ENCODE measurements at places on chromosomes 5 and 9.

- no peak for DNase-seq
These were observed 250.8 kb downstream of the ZSWIM6 start for GRCh38 chr5:61582887-61583286.

DNA sequence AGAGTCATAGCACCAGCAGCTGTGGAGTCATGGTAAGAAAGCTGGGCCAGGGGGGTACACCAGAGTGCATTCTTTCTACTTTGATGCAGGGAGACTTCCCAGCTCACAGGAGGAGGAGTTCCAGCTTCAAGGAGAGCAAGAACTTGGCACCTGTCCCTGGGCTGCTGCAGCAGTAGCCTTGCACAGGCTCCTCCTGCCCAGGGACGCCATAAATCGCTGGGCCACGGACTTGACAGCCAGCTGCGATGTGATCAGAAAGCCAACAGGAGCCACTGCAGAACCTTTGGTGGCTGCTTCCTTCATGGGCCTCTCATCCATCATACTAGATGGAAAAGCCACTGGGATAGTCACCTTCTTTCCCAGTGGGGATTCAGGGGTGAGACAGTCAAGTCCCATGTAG lies 234.7 kb downstream of the NMUR2 start:
- no peak for DNase-seq

DNA sequence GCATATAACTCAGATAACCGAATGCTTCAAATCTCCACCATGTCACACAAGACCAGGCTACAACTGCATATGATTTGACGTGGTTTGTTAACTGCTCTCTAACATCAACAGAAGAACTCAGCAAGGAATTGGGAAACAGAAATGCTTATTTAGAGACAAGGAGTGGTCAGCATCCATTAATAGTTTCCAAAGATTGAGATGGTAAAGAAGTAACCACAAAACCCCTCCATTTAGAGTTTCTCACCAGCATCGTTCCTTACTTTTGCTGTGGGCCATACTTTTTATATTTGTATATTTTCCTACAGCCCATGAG lies 25.2 kb downstream of the DPYSL3 start:
- DNase-seq = no peak

- no peak for DNase-seq
These were observed 128.7 kb downstream of the CEP120 start for GRCh38 chr5:123294544-123294943.

GRCh38 chr9:96008502-96009222 lies 133.2 kb downstream of the ERCC6L2 start:
- DNase-seq = no peak

DNA sequence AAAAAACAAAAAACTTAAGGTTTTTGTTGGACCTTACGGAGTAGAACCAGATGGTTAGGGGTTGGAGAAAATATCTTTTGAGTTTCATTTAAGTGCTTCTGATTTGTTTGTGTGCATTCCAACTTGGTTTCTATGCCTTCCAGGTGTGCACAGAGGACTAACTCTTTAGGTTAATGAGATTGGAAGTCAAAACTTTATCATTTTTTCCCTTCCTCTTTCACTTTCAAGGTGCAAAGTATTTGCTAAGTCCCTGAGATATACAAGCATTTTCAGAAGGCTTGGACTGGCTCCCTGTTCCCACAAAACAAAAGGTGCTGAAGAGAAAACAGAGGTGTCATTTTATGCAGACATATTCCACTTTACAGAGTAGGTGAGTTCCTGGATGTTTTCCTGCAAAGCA lies 30.3 kb upstream of the CER1 start:
- DNase-seq = no peak

DNA sequence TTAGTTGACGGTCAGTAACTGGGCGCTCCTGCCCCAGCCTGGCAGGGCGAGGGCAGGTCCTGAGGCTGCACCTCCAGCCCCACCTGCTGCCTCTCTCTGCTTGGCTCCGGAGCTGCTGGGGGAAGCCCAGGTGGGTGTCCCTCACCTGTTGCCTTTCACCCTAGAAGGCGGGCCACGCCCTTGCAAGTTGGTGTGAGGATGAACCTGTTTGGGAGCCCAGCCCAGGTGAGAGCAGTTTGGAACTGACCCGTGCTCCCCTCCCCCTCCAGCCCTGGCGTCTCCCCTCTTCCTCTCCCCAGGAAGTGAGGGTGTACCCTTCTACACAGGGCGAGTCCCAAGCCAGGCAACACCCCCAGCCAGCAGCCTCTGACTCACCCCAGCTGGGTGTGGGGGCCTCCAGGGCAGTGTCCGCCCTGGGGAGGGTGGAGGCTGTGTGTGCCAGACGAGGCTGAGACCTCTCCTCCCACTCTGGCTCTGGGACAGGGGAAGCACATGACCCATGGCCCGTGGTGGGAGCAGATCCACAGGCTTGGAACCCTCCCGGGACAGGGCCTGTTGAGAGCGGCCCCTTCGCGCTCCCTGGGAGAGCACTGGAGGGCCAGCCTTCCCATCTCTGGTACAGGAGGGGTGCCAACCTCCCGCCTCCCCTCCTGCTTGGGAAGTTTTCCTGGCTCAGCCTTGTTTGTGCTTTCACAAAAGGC lies 10.4 kb downstream of the LRRC8A start:
- peak; percentile 17 for DNase-seq

DNA sequence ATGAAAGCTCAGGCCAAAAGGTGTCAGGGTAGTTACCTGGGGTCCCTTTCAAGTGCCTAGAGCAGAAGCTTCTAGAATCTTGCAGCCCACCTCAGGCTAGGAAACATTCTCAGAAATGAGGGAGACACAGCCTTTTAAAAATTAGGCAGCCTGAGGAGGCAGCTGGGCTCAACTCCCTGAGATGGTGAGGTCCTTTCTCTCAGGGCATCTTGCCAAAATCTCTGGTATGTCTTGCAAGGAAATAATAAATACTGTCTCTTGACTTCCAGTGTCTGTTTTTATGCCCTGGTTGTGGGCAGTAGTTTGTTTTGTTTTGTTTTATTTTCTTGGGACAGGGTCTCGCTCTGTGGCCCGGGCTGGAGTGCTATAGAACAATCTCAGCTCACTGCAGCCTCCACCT lies 100.9 kb upstream of the APC start:
- DNase-seq = no peak

DNA sequence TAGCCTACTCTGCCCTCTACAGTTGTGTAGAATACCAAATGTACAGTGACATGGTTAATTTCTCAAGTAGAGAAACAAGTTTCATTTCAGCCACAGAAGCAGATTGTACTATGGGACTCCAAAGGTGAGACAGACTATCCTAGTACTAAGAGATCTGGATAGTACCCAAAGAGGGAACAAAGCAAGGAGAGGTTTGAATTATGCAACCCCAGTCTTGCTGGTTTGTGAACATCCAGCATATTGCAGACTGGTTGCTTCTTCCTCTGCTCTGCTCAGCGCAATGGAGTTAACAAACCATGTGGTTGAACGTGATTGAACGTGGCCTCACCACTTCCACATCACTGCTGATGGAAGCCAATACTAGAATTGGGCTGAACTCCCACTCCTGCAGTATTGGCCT lies 43.3 kb upstream of the ALDOB start:
- no peak for DNase-seq

GRCh38 chr5:173198049-173198448 lies 37.0 kb downstream of the NKX2-5 start:
- no peak for DNase-seq

DNA sequence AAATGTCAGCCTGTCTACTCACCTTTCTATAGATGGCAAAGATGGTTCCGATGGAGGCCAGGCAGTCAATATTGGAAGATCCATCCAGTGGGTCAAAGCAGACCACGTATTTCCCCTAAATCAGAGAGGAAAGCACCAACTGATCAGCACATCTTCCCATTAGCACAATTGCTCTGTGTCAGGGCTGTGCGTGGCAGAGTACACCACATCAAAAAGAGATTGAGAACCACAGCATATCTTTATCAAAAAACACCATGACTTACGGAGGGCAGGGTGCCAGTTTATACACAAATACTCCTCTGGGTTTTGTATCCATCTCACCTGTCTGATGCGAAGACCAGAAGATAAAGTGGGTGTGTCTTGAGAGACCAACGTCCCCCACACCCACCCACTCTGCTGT lies 9.1 kb downstream of the FBP2 start:
- DNase-seq = no peak

GRCh38 chr5:143119291-143119769 lies 284.2 kb downstream of the NR3C1 start:
- no peak for DNase-seq

- DNase-seq = no peak
These were observed 83.3 kb upstream of the NEK6 start for GRCh38 chr9:124174433-124174832.

DNA sequence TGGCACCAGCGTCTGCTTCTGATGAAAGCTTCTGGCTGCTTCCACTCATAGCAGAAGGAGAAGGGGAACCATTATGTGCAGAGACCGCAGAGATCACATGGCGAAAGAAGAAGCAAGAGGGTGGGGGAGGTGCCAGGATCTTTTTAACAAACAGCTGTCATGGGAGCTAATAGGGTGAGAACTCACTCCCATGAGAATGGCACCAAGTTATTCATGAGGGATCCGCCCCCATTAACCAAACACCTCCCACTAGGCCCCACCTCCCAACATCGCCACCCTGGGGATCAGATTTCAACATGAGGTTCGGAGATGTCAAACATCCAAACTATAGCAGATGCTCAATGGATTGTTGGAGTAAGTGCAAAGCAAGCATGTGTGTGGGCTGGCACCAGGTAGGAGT lies 125.8 kb upstream of the SLIT3 start:
- no peak for DNase-seq

- no peak for DNase-seq
These were observed 12.7 kb downstream of the RECK start for GRCh38 chr9:36049408-36049807.

DNA sequence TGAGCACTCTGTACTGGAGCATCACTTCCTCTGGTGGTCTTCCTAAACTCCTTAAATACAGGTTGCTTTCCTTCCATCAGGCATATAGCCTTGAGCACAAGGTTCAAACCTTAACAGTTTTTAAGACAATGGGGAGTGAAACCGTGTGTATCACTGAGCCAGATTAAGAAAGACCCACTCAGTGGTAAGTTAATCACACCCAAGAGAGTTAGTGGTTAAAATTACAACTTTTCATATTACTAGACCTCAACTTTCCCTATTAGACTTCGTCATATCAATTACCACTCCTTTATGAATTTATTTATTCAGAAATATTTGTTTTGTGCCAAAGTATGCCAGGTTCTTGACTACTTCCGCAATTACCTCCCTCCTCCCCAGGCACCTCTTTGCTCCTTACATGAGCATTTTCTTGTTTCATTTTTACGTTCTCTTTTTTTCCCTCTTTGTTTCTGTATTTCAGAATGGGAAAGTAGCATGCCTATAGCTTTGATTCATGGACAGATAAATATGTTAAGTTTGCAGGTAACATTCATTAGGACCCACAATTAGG lies 351.0 kb downstream of the KIAA0825 start:
- DNase-seq = no peak

DNA sequence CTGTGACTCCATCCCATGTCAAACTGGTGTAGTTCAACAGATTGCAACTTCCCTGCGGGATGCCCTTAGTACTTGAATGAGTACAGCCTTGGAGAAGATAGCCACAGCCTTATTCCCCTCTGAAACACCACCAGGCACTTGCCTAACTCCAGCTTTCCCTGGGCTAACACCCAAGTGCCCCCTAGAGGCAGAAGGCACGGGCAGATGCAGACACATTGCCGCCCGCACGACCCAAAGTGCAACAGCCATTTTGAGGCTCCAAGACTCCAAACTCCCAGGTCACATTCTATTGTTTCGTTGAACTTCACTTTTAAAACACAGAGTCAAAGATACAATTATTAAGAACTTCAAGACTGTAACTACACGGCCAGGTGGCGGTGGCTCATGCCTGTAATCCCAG lies 163.6 kb upstream of the CDH6 start:
- DNase-seq = no peak

DNA sequence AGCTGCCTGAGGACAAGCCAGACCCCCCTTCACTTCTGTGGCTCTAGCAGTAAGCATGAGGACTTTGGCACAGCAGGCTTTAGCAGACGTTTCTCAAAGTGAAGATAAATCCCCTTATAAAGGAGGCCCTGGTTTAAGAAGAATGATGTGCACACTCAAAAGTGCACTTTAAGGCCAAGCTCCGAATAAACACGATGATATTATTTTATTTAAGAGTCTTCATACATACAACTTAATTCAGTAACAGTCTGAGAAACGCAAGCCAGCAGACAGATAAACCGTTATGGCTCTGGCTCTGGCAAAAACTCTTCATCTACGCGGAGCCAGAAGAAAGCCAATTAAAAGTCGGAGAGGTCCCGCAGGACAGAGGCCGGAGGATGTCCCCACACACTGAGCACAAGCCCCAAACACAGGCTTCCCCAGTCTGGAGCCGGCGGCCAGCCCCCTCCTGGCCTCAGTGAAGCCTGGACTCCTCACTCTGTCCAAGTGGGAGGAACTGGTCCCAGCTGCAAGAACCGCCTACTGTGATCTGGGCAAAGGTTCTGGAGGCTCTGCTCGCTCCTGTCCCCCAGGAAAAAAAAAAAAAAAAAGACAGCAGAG lies 44.6 kb downstream of the ADAMTS2 start:
- no peak for DNase-seq

DNA sequence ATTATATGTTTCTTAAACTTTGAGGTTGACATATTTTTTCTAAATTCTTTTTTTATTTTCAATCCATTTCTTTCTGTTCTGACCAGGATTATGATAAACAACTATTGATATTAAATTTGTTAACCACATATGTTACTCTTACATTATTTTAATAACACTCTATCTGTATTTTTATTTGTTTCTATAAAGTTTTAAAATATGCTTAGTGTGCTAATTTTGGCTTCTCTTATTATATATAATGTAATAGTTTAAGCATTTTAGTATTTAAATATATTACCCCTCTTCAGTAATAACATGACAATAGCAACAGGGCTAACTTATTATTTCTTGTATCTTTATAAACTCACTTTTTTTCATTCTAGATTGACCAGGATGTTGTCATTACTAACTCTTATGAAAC lies 137.8 kb downstream of the NIPBL start:
- no peak for DNase-seq

DNA sequence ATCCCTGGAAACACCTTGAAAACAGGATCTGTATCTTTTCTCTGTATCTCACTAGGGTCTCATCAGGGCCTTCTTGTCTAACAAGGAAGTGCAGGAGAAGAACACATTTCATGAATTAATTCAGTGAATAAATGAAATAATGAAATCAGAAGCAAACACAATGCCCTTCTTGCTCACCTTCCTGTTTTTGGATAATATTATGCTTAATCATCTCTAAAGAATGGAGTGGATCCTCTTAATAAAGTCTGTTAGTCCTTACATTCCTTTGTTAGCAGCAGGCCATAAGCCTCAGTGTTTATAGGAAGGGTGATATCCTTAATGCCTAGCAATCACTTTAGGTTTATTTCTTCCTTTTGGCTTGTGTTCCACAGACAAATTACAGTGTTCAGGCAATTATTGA lies 837.1 kb upstream of the SEMA6A start:
- no peak for DNase-seq
